ENCODE measurements at places on chromosomes 6 and 20.

DNA sequence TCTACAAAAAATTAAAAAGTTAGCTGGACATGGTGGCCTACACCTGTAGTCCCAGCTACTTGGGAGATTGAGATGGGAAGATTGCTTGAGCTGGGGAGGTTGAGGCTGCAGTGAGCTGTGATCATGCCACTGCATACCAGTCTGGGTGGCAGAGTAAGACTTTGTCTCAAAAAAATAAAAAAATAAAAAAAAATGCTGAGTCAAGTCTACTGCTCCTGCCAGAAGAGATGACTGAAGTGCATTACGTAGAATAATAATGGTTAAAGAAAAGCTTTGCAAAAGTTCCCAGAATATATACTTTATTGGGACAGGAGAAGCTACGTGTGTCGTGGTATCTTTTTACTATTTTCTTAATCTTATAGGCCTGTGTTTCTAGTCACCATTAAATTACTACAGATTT is 125.3 kb downstream of the SLC16A10 start:
- DNase-seq, result no peak

GRCh38 chr6:39314273-39314795 is at the start of gene KCNK17:
KCNK17 (minus strand) TSS chr6:39314419; CDS start chr6:39314320, 99 bp downstream.
- DNase-seq, result no peak

- DNase-seq, result no peak
These were observed 28.8 kb downstream of the PDE10A start for GRCh38 chr6:165634101-165634880.

GRCh38 chr20:63652192-63652980 is 838 bp downstream of the STMN3 start:
- peak; percentile 38 for DNase-seq

GRCh38 chr6:12891595-12891994 is 175.0 kb downstream of the PHACTR1 start:
- no peak for DNase-seq

- no peak for DNase-seq
These were observed 87.7 kb downstream of the THEMIS start for GRCh38 chr6:127812985-127813698.

- no peak for DNase-seq
These were observed 5.3 kb upstream of the AKAP7 start for GRCh38 chr6:131129689-131130553.

DNA sequence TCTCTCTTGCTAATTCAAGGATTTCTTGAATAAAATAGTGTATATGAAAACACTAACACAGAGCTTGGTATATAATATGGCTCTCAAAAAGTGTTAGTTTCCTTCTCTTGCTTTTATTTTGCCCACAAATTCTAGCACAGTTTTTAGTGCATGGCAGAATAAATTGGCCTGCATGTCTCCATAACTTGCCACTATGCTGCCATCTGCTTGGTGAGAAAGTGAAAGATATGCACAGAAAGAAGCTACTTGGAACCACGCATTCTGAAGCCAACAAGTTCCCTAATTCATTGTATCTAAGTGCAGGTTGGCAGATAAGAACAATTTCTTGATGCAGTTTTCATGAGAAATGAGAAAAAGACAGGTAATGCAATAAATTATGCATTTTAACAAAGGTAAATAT is 101.2 kb downstream of the EPHA7 start:
- no peak for DNase-seq

- no peak for DNase-seq
These were observed 4.9 kb upstream of the GRM4 start for GRCh38 chr6:34150766-34151165.

DNA sequence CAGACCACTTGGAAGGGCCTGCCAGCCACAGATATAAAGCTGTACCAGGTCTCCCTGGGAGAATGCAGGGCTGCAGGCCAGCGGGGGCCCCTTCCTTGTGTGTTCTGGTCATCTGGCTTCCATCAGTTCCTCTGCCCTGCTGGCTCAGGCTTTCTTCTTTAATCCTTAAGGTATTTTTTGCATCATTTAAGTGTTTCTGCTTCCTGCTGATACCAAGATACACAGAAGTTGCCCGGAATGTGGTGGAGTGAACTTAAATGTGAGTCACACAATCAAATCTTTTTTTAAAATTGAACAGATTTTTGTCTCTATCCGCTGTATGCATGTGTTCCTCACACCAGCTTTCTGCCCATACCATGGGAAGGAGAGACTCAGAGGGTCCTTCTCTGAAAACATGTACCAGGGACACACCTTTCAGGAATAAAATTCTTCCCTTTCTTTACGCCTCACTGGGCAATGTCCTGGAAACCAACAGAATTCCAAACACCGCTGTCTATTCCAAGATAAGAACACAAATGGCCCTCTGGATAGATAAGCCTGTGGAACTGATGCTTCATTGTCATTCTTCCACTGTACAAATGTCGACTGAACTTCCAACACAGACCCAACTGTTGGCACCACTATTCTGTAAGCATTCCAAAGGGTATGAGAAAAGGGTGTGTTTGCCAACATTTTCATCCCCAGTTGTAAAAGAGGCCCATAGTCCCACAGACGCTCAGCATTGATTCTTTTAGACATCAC is 206.2 kb upstream of the MYLIP start:
- no peak for DNase-seq

DNA sequence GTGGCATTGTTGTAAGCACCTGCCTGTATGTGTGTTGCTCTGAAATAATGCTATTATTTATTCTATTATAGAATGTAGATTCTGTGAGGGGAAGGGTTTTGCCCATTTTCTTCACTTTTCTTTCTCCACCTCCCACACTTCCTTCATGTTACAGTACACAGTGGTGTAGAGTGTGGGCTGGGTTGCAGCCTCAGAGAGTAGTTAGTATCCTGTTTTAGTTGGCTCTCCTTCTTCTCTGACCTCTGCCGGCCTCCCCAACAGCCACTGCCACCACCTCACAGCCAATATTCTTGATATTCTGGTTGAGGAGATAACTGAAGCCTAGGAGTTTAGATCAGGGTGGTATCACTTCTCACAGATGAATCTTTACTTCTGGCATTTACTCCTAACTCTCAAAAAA is 143.4 kb downstream of the BCKDHB start:
- DNase-seq, result no peak
